ENCODE measurements at places on chromosomes 7 and 10.

- DNase-seq: no peak
Observed at GRCh38 chr10:79286318-79286951, 60.8 kb upstream of the PPIF start.

GRCh38 chr7:86407291-86407690 lies 236.4 kb upstream of the GRM3 start:
- DNase-seq: no peak

DNA sequence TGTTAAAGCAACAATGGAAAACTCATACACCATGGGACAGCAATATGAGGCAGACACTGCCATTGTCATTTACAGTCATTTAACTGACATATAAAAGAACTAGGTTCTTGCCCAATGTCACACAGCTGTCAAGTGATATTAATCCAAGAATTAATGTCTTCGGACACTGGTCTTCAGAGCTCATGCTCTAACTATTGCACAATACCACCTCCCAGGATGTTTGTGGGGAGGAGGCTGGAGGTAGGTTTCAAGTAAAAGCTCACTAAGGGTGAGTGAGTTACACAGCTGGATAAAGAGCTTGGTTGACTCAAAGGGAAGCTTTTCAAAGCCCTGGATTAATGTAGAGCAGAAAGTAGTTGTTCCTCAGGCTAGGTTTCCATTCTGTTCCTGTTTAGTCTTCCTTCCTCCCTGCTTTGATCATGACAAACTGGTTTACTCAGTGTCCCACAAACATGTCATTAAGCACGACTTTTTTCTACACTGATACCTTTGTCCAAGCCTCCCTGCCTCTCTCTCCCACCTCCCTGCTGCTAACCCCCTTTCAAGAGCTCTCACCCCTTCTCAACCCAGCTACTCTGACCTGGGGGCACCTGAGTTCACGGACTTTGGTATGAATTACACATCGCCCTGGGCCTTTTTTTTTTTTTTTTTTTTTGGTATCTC lies 987 bp upstream of the EXOC6 start:
- DNase-seq: no peak

DNA sequence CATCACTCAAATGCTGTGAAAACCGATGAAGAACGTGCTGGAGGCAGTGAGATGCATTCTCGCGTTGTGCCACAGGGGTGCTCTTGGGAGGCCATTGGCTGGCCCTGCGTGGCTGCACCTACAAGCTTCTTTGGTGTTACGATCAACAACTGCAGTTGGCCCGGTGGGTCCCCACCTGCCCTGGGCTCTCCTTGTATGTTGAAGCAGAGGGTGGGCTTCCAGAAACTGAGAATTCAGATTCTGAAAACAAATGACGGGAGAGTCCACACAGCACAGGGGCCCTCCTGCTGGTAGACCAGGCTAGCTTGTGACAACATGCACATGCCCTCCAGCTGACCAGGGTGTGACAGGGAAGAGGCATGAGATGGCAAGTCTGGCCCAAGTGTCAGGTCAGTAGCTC lies 23.7 kb upstream of the DDC start:
- DNase-seq: no peak

DNA sequence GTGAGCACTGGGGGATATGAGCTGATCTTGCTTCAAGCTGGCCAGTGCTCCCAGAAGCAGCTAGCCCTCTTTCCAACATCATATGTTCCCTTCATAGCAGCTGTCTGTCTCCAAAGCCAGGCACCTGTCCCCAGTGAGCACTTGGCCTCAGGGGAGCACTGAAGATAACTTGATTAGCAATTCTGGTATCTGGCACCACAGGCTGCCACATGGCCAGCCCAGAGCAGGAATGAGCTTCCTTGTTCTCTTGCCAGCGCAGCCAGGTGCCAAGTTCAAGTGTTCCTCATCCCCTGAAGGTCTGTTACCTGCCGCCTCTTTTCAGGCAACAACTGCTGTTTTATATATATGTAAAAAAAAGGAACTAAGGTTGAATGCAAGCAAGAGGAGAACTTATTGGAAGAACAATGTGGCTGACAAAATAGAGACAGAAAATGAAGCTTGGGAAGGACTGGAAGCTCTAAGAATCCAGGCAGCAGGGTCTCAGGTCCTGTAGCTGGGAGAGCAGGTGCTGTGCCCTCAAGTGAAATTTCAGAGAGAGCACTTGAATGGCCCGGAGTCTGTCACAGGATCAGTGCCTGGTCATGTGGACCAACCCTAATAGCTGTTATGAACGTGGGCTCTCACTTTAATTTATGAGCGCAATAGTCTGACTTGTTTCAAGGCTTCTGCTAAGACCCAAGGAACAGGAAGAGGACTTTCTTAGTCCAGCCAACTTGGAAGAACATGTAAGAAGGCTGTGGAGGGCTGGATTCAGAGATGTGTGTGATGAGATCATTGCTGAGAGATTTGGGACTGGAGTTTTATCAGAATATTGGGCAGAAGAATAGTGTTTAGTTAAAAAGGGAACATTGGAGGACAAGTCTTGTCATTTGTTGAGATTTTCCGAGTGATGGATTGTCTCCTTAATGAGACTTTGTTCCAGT lies 267.2 kb downstream of the GLRX3 start:
- DNase-seq: no peak

DNA sequence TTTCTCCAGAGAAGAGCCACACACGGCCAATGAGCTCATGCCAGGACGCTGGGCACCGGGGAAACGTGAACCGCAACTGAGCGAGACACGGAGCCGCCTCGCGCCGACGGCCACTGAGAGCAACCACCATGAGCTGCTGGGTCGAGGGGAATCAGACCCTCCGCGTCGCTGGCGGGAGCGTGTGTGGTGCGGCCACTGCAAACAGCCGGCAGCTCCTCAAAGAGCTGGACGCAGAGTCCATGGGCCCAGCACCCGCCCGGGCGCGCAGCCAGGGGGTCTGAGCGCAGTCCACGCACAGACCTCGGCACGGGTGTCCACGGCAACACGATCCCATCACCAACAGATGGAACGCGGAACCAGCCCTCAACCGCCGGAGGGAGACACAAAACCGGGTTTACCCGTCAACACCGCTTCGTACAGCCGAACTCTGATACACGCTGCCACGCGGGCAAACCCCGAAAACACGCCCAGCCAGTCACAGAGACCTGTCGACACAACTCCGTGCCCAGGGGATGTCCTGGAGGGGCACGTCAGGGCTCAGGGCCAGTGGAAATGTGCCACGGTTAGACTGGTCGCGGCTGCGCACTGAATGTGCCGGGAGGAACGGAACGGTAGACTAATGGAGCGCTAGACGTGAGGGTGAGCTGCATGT lies 147.1 kb downstream of the ELFN1 start:
- DNase-seq: no peak

DNA sequence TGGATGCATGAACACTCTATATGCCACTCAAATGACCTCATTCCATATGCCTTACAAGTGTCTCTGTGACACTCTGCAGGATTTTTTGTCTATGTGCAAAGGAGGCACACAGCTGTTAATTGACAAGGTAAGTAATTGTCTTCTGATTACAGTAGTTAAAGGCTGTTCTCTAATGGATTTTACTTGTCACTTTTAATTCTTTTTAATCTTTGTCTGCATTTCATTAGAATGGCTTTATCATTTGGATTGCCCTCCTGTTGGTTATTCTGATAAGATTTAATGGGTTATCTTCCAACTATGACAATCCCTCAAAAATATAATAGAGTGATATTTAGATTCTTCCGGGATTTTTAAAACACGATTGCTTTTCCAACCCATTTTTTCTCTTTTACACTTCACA lies 290.0 kb upstream of the TEX47 start:
- no peak for DNase-seq

- no peak for DNase-seq
Observed at GRCh38 chr7:38629651-38630510, 1.3 kb downstream of the AMPH start.
